ENCODE measurements at places on chromosomes 6 and 20.

- peak; percentile 19 for DNase-seq
Measured at GRCh38 chr6:127606131-127606562, 29.2 kb downstream of the C6orf58 start.

DNA sequence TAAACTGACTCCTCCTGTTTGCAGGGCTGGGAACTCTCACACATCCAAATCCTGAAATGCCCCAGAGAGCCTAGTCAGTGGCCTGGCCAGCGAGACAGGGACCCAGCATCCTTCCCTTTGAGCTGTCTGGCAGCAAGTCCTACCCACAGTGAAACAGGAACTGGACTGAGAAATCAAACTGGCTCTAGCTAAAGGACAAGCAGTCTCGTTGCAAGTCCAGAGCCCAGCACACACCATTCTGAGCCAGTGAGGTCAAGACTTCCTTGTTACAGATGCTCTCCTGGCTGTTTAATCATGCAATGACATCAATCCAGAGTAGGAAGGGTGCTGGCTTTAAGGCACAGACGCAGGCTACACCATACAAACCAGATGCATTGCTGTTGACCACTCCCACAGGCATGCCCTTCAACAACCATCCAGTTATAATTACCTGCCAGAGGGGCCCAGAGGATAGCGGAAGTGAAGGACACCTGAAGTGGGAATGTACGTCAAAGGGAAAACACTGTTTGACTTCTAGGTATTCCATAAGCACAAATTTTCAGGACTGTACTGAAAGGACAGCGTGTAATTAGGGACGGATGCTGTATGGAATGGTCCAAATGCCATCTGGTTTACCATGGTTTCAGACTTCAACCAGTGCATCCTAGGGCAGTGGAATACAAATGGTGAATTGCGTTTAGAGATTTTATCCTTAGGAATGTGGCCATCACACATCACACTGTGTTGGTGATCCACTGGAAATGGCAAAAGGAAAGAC lies 114.4 kb downstream of the SLC23A2 start:
- peak; percentile 24 for DNase-seq

DNA sequence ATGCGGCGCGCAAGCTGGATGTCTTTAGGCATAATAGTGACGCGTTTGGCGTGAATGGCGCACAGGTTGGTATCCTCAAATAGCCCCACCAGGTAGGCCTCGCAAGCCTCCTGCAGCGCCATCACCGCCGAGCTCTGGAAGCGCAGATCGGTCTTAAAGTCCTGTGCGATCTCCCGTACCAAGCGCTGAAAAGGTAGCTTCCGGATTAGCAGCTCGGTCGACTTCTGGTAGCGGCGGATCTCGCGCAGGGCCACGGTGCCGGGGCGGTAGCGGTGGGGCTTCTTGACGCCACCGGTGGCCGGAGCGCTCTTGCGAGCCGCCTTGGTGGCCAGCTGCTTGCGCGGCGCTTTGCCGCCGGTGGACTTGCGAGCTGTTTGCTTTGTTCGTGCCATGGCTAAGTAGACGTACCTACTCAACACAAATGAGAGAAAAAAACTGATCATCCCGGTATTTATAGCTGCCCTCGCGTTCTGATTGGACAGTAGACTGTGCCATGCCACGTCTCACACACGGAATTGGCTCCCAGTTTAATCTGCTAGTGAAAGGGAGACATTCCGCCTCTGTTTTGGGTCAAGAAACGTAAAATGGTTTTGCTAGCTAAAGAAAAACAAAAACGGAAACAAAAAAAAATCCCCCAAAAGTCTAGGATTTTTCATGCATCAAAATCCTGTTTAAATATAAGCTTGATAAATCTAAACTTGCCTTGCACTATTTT lies 40.1 kb downstream of the OR2B2 start:
- peak; percentile 92 for DNase-seq

DNA sequence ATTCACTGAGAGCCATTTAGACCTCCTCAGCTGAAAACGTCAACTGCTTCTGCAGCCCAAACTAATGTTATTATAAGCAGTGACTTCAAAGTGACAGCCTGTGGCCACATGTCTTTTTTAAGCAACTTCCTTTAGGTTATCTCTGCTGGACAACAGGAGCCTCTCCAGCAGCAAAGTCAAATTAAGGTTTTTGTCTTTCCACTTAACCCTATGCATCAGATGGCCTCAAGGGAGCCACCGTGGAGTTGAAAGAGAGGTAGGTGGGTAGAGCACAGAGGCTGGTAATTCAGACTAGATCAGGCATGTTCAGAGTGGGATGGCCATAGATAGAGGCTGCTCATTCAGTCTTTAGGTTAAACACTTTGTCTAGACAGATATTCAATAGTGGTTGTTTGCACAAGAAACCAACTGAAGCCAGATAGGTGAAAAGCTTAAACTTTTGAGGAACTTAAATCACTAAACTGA lies 300.6 kb upstream of the ECI2 start:
- DNase-seq, result no peak

DNA sequence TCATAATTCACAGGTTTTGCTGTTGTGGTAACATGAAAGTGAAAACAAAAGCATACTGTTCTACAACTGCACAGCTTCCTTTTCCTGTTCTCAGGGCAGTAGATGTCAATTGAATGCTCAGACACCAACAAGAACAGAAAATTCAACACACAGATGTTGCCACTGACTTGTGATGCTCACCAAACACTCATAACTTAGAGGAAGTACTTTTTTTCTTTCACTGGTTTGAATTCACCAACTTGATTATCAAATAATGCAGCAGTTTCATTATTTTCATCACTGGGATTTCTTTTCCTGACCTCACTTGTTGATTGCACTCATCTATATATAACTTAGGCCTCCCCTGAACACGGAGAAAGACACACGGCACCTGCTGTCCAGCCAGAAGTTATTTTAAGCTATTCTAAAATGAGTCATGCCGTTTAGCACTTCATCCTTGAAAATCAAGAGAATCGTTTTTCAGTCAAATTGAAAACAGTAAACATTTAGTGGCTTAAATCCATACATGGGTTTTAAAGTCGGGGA lies 949 bp downstream of the TXLNB start:
- DNase-seq, result peak; percentile 49

- no peak for DNase-seq
Measured at GRCh38 chr6:106731144-106731842, 101.9 kb downstream of the QRSL1 start.

GRCh38 chr20:64048402-64049044 lies 916 bp downstream of the SOX18 start:
- DNase-seq, result no peak

- no peak for DNase-seq
Measured at GRCh38 chr20:34141293-34141692, 29.2 kb upstream of the EIF2S2 start.

GRCh38 chr6:28010526-28010925 lies 53.5 kb downstream of the OR2B6 start:
- no peak for DNase-seq

GRCh38 chr6:116847227-116847626 lies 18.3 kb upstream of the GPRC6A start:
- DNase-seq, result peak; percentile 35

Data from NCI-H510A treated with DMSO at 0.1 percent for 48 hours (cell line).